ENCODE measurements at places on chromosomes 1 and 21.

- no peak for DNase-seq
Measured at GRCh38 chr1:215215846-215216245, 133.3 kb downstream of the KCNK2 start.

DNA sequence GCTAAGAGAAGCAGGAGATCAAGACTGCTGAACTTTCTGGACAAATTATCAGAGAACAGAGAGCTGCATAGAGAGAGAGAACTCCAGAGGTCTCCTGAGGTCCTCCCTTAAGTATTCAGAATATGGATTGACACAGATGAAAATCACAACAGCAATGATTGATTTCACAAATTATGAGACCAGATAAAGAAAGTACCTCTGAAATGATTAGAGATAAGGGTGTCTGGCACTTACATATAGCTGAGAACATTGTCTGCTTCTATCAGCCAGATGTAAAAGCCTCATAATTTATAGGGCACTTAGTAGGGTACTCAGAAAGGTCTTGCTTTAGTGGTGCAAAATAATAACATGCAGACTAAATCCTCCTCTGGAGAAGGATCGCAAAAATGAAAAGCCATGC is 1301.8 kb downstream of the BRINP3 start:
- no peak for DNase-seq

DNA sequence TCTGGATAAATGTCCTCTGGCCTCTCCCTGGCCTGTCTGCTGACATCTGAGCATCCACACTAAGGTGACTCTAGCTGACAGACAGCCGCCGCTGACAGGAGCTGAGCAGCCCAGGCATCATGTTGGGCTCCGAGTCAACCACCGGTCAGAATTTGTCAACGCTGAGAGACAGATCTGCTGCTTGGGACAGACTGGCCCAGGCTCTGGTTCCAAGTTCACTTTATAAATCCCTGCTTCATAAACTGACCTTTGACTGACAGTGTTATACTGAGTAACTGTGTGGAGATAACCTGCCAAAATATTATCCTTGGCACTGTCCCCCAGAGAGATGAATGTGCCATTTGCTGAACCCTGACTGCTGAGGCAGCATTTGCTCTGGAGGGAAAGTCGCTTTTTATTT is 616.7 kb downstream of the NPHP4 start:
- no peak for DNase-seq

DNA sequence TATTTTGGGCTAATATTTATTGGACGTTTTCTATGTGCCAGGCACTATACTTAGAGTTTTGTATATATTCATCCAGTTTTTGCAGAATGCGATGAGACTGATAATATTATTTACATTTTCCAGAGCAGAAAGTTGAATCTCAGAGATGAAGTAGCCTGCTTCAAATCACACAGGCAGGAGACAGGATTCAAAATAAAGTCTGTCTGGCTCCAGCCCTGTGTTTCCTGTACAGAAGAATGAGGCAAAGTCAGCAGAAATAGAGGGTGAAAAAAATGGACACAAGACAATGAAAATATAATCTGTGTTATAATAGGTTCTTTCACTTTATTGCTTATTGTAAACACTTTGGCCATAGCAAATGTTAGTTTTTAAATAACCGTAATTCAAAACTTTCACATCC is 107.2 kb downstream of the CYYR1 start:
- DNase-seq, result no peak

DNA sequence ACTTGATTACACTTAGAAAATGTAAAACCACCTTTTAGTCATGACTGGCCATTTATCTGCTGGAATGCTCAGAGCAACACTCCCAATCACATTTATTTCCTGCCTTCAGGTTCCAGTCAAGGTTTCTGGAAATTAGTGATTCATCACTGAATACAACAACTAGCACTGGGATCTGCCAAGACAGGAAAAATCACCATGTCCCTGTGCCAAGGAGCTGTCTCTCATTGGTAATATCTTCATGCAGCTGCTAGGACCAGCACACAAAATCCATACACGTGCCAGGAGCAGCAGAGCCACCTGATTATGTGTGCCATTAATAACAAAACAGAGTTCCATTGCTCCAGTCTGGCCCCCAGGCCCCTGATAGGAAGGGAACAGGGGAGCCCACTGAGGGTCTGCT is 194.6 kb downstream of the TNR start:
- DNase-seq, result no peak

- DNase-seq, result no peak
Measured at GRCh38 chr1:77776007-77776700, 3.3 kb upstream of the MIGA1 start.

GRCh38 chr1:84377480-84378095 is 20.7 kb upstream of the DNASE2B start:
- DNase-seq, result peak; percentile 56

- DNase-seq, result peak; percentile 53
Measured at GRCh38 chr1:16046842-16047241, 3.3 kb downstream of the CLCNKB start.

DNA sequence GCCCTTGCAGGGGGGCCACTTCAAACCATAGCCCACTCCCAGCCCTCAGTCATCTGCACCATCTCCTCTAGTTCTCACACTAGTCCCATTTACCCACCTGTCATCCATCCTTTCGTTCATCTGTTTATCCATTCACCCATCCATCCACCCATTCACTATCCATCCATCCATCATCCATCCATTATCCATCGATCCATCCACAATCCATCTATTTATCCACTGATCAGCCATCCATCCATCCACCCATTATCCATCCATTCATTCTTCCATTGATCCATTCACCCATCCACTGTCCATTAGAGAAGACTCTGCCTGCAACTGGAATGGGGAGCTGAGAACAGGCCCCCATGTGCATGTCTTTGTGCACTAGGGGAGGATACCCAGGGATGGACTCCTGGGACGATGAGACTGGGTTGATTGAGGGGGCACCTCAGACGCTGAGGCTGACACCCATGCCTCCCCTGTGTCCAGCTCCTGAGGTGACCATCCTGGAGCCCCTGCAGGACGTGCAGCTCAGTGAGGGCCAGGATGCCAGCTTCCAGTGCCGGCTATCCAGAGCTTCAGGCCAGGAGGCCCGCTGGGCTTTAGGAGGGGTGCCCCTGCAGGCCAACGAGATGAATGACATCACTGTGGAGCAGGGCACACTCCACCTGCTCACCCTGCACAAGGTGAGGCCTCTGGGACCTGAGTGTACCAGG is 97.9 kb downstream of the TRIM11 start:
- DNase-seq, result no peak

DNA sequence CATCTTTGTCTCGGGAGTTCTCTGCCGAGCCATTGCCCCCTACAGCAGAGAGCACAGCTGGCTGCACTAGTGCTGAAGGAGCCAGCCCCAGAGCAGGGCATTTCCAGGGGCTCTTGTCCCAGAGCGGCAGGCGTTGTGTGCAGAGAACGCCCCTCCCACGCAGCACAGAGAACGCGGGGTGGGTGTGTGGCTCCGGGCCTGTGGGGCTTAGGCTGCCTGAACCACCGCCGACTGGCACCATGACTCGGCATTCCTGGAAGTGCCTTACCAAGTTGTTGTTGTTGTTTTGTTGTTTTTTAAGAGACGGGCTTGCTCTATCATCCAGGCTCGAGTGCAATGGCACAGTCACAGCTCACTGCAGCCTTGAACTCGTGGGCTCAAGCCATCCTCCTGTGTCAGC is 15.8 kb upstream of the DIP2A start:
- no peak for DNase-seq
